Lung microvascular endothelial cell (primary cell): ENCODE measurements at places on chromosomes 3 and 15. TPM values are rescaled to one million over a fixed set of nuclear protein-coding genes. Genes with fewer than 3 reads are reported as not detected.
A peak's percentile ranks its signal among the peaks of the same experiment; 100 is the strongest.

C2CD4A gene
- total RNA-seq: 0.60 and 0.87 TPM in 2 replicates

DNA sequence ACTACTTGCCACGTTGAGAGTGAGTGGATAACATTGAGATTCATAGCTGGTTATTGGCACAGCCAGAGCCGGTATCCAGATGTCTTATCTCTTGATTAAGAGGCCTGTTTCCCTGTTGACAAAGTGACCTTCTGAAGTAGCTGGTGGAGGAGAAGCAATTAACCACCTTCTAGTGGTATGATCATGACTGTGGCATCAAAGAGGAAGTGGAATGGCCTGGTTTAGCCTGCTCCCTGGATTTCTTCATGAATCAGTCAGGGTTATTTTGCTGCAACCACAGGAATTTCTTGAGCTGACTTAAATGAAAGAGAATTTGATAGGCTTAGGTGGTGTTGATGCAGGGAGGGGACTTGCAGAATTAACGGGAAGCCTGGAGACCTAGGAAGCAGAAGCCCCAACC lies 398.3 kb downstream of the MFSD1 start:
- DNase-seq: peak; percentile 42

GRCh38 chr3:115624901-115625300 lies 1.6 kb downstream of the GAP43 start:
- no peak for DNase-seq

- no peak for DNase-seq
Observed at GRCh38 chr3:155934230-155934629, 63.8 kb downstream of the GMPS start.

DNA sequence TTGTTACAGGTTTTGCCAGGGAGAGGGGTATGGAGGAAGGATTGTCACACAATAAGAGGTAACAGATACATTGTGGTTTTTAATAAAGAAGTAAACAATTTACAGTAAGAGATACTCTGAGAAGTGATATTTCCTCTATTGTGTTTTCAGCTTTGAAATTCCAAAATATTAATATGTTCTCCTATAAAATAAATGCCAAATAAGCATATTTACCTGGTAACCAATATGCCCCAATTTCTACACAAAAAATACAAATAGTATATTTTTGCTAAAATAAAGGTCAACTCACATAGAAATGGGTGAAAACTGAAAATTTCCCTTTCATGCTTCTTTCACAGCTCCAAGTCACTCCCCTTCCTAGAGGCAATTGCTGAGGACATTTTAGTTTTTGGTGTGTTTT lies 437.4 kb upstream of the UBE2E2 start:
- DNase-seq: no peak

DNA sequence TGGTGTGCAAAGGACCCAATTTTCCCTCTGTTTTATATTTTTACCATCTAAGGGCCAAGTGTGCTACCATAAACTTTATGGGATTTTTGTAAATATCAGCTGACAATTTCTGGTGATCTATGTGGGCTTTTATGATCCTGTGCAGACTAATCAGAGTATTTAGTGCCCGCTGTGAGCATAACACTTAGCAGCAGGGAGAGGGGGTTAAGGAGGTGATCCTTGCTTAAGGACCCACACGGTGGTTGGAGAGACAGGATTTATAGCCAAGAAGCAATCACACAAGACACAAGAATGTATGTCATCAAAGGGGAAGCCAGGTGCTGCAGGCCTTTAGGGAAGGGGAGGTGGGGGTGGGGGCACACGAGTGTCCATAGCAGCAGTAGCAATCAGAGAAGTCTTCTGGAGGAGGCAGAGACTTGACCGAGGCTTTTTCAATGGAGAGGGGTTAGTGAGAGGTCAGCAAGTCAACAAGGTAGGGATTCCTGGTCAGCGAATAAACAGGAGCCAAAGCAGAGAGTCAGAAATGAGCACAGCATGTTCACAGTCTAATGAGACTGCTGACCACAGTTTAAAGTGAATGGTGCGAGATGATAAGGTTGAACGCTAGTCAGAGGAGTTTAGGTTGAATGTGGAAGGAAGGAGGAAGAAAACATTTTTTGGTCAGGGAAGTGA lies 4.5 kb upstream of the CACNA1D start:
- no peak for DNase-seq

DNA sequence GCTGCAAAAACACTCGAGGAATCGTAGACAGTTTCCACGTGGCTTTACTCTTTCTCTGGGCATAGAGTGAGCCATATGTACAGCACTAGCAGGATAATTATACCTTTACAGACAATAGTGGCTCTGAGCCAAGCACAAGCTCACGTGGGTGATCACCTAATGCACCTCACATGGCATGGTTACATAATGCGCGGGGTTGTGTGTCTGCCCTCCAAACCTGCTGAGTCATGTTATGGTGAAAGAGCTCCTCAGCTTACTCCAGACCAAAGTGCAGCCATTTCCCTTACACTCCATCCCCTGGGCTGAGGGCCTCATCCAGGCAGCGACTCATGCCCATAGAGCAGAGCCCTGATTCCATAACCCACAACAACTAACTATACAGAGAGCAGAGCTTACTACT lies 1458.4 kb upstream of the CADM2 start:
- peak; percentile 1 for DNase-seq

DNA sequence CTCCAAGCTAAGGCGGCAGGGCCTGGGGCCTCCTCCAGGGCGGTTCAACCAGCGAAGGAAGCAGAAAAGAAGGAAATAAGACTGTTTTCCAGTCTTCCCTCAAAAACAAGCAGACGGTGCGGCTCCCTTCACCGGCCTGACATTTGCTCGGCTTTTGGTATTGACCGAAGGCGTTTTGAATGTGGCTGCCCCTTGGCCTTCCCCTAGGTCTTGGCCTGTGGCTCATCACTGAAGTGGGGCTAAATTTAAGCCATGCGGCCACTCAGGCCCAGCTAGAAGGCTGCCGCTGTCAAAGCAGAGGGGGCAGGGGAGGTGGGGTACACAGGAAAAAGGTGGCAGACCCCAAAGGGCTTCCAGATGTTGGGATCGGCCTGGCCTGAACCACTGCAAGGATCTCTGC lies 86.2 kb downstream of the SRGAP3 start:
- no peak for DNase-seq

ILDR1 gene
- total RNA-seq: not detected in 2 replicates

ECT2 gene
- 15.1 and 18.5 TPM in 2 replicates for total RNA-seq

ONECUT1 gene
- total RNA-seq: not detected in 2 replicates

ZIC1 gene
- total RNA-seq: not detected in 2 replicates

SLC22A13 gene
- under 0.01 TPM in 2 replicates for total RNA-seq

GRCh38 chr15:27449941-27450340 lies 479.0 kb downstream of the GABRG3 start:
- DNase-seq: no peak

DNA sequence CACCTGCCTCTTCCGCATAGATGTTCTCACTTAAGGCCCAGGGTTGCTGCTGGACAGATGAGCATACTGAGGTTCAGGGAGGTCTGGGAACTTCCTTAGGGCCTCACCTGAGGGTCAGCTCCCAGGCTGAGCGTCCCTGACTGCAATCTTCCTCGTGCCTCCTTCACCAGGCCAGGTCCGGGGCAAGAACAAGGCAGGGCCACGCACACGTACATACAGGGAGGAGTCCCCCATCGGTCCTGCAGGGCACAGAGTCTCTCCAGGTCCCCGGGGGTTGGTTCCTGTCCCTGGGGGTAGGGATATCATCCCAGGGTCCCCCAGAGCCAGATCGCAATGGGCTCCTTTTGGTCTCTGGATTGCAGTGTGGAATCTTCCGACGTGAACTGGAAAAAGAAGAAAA lies 130.1 kb downstream of the LRRK1 start:
- no peak for DNase-seq

GRCh38 chr3:177565981-177566380 lies 368.7 kb upstream of the TBL1XR1 start:
- DNase-seq: no peak

GP9 gene
- not detected in 2 replicates for total RNA-seq

- DNase-seq: peak; percentile 77
Observed at GRCh38 chr3:129623447-129624118, 17.1 kb upstream of the PLXND1 start.

GRCh38 chr3:15204005-15204404 lies 2.0 kb upstream of the CAPN7 start:
- DNase-seq: no peak

- DNase-seq: peak; percentile 34
Observed at GRCh38 chr15:91032919-91033803, 10.8 kb upstream of the VPS33B start.

DNA sequence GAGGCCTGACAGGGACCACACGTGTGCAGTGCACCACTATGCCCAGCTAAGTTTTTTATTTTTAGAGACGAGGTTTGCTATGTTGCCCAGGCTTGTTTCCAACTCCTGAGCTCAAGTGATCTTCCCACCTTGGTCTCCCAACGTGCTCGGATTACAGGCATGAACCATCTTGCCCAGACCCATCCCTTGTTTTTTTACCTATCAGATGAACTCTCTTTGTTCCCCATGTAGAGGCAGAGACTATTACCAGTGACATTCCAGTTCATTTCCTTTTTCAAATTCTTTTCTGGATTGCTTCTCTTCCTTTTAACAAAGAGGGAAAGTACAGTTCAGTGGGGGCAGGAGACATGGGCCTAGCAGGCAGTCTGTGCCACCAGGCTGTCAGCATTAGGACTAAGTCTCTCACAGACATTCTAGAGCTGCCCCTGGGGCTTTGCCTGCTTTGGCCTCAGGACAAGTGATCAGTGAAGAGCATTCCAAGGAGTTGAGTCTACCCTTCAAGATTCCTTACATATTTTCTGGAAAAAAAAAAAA lies 103.5 kb upstream of the SLC7A14 start:
- peak; percentile 71 for DNase-seq

DNA sequence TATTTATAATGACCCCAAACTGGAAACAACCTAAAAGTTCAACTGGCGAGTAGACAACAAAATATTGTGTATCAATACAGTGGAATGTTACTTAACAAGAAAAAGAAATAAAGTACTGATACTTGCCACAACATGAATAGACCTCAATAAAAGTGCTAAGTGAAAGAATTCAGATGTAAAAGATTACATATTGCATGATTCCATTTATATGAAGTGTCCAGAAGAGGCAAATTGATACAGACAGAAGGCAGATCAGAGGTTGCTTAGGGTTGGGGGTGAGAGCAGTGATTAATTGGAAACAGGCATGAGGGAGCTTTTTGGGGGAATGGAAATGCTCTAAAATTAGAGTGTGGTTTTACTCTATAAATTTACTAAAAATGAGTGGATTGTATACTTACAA lies 183.3 kb downstream of the SATB1 start:
- DNase-seq: no peak

UTS2B gene
- 0.20 and 0.22 TPM in 2 replicates for total RNA-seq

PARP15 gene
- 0.40 and 0.44 TPM in 2 replicates for total RNA-seq

DNA sequence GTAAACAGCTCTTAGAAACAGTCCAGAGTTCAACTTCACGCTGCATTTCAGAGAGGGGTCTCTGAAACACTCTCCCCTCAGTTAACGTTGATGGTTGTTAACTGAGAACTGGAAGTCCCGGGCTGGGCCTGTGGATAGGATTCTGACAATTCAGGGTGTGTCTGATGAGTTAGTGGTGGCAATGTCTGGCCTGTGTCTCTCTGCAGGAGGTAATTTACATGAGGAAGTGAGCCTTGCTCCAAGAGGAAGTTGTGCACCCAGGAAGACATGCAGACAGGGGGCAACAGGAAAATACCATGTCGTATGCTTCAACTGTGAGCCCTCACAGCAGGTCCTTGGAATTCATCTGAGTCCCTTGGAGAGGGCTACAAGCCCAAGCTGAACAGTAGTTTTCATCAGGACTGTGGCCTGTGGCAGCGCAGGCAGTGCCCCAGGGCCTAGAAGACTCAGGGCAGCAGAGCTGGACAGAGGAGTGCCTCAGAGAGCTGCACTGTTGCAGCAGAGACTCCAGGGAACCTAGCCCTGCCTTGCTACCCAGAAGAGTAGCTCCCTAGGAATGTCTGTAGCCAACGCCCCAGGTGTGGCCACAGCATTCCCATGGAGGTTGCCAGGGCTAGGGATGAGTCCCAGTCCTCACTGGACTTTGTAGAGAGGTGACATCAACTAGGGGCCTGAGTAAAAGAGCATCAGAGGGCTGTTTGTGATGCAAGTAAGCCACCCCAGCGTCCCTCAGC lies 104.6 kb upstream of the SELENOK start:
- DNase-seq: no peak

DNA sequence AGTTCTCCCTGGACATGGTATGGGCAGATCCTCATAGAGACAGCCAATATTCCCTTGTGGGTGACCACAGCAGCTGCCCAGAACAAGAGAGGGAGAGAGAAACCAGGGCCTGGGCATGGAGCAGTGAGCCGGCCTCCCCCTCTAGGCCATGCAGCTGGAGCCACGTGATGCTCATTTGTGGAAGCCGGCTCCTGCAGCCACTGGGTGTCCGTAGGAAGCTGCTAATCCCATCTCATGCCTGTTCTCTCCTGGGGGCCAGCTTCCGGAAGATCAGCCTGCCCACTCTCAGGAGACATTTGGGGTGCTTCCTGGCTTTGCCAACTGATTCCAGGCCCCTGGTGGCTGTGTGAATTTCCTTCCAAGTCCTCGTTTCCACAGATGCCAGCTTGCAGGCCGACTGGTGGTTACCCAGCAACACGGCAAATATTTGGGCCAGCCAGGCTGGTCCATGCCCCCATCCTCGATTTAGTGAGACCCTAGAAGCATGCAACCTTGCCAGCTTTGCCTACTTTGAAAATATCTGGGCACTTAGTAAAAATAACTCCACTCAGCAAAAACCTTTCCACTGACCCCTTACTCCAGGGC lies 55.3 kb downstream of the LINGO1 start:
- no peak for DNase-seq

TMEM39A gene
- total RNA-seq: 20.0 and 26.6 TPM in 2 replicates

PIK3CB gene
- 10.0 and 11.5 TPM in 2 replicates for total RNA-seq

DCUN1D1 gene
- 14.4 and 16.5 TPM in 2 replicates for total RNA-seq

GRCh38 chr15:47998619-47999019 lies 122.2 kb upstream of the SLC24A5 start:
- no peak for DNase-seq

TUSC7 gene
- not detected in 2 replicates for total RNA-seq

GRCh38 chr3:143832433-143832832 lies 15.8 kb downstream of the SLC9A9 start:
- DNase-seq: no peak

DNA sequence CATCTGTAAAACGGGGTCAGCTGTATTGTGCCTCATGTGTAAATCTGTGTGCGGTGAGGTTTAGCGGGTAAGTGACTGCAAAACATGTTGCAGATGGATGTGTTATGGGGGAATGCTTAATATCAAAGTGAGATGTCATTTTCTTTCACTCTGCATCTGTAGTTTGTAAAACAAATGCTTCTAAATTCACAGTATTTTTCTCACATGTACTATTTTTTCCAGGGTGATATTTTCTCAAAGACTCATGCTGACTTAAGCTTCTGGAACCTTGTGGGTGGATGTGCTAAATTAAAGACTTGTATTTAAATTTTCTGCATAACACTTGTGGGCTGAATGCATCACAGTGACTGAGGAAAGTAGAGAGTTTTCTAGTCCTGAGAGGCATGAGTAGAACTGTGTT lies 115.2 kb upstream of the TP63 start:
- DNase-seq: no peak

GRCh38 chr15:77825546-77825945 lies 192.8 kb upstream of the LINGO1 start:
- no peak for DNase-seq
